Nucleus accumbens (tissue), 56 donors: ENCODE measurements at places on chromosomes 2 and 18.

- no peak for DNase-seq
Measured at GRCh38 chr18:47817017-47817794, 113.3 kb downstream of the SMAD2 start.

DNA sequence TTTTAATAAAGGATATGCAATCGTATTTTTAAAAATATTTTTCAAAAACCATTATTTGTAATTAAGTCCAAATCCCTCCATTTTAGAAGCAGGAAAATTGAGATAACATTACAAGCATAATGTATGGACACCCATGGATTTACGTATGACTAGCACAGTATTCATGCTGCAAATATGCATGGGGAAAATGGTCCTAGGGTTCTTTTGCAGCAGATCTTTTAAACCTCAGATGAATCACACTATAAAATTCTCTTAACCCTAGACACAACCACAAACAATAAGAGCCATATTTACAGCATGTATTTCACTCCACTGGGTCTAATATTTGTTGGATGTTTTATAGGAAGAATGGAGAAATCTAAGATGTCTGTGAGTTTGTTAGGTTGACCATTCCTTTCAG, 453.4 kb downstream of the TGIF1 start:
- DNase-seq: no peak

- DNase-seq: no peak
Measured at GRCh38 chr2:10174173-10174572, 51.6 kb downstream of the RRM2 start.

DNA sequence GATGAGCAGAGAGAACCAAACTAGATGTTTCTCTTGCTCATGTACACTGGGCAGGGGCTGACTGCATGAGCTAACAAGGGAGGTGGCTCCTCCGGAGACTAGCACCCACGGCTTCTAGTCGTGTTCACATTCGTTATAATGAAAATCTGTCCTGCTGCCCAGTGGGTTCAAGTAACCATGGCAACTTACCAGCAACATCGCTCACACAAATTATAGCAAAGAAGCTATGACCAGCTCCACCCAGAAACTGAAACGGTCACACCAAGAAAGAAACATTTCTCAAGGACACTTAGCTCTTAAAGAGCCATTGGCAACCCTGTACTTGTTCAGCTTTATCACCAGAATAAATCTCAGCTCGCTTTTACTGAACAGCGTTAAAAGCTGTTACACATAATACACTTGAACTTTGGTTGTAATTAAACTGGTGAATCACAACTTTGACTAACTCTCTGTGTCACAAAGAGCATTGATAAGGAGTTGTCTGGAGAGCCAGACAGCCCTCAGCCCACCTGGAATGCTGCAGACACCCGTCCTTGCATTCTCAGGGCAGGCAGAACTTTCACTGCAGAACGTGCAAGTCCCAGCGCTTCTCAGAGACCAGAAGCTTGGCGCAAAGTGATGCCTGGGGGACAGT, 141.2 kb downstream of the PID1 start:
- DNase-seq: no peak

DNA sequence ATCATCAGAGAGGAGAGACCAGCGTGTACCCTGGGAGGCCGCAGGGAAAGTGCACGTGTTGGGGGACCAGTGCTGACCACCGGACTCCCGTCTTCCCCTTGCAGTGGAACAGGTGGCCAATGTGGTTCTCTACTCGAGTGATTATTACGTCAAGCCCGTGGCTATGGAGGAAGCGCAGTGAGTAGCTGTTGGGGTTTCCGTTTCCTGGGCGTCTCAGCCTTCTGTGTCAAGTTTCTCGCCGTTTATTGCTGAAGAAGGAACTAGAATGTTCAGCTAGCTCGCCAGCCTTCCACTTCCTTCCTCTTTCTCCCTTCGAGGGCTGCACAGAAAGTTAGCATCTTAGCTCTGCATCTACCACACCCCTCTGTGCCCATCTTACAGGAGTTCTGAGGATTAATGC, 22.8 kb upstream of the DGKD start:
- peak; percentile 38 for DNase-seq

GRCh38 chr2:207101984-207102383, 63.8 kb downstream of the KLF7 start:
- no peak for DNase-seq

DNA sequence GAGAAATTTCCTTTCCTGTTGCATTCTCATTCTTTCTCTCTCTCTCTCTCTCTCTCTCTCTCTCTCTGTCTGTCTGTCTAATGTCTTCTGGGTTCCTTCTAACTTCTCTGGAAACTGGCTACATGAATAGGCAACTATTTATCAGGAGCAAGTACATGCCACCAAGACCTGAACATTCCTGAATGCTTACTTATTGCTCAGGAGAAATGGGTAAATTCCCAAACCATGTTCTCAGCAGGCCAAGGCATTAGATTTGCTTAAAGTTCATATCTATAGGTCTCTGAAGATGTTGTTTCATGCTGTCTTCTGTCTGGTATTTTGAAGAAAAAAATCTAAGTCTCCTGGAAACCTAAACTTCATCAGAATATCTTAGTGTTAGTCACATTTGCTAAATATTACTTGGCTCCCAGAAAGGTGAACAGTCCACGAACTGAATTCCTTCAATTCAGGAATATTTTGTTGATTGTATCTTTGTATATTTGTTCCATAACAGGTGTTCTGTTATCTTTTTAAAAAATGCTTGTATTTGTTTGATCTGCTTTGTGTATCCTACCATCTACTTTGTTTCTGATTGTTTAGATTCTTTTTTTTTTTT, 77.2 kb upstream of the FIGN start:
- no peak for DNase-seq

GRCh38 chr2:135175177-135175576, 123.1 kb downstream of the RAB3GAP1 start:
- DNase-seq: no peak

DNA sequence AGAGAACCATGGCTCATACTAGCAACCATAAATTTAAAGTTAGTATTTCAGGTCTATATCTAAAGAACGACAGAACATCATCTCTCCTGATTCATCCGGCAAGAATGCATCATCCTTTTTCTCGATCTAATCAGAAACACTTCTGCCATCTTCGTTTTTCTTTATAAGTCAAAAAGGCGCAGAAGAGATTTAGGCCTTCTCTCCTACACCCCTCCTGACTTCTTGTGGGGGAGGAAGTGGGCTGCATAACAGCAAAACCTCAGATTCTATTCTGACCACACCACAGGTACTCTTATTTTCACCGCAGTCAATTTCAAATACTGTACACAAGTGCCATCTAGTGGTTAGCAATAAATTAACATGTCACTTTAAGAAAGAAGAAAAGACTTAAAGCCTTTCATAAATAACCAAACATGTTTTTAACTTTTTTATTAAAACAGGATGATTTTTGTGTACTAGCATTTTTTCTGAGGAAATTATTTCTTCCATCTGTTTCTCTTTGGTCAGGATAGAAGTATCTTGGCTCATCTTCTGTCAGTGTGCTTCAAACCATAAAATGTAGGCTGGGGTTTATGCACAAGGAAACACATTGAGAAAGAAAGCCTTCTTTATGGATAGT, 48.4 kb upstream of the PIK3C3 start:
- DNase-seq: no peak

DNA sequence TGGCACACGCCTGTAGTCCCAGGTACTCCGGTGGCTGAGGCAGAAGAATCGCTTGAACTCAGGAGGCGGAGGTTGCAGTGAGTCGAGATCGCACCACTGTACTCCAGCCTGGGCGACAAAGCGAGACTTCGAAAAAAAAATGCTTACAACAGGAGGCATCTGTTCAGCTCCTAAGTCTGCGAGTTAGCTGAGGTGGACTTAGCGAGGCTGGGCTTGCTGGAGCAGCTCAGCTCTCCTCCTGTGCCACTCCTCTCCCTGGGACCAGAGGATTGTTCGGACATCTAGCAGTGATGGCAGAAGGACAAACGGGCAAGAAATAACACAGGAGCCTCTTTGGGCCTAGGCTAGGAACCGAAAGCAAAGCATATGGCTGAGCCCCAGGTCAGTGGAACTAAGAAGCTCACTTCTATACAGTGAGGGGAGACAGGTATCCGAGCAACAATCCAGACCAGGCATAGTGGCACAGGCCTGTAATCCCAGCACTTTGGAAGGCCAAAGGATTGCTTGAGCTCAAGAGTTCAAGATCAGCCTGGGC, 260.1 kb downstream of the GLI2 start:
- DNase-seq: no peak

DNA sequence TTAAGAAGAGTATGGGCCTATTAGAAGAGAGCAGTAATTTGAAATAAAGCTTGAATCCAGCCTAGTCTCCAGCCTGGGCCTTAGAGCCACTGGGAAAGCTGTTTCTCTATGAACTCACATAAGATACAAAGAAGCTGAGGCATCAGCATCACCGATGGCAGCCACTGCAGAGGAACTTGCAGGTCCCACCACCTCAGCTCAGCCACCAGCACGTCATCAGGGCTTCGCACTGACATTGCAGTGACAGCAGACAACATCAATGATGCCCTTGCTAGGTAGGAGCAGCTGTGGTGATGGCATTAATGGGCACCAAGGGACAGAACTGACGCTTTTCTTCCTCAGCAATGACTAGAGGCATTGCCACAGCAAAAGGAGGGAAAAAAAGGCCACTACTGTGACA, 67.7 kb upstream of the CDC42EP3 start:
- DNase-seq: no peak

DNA sequence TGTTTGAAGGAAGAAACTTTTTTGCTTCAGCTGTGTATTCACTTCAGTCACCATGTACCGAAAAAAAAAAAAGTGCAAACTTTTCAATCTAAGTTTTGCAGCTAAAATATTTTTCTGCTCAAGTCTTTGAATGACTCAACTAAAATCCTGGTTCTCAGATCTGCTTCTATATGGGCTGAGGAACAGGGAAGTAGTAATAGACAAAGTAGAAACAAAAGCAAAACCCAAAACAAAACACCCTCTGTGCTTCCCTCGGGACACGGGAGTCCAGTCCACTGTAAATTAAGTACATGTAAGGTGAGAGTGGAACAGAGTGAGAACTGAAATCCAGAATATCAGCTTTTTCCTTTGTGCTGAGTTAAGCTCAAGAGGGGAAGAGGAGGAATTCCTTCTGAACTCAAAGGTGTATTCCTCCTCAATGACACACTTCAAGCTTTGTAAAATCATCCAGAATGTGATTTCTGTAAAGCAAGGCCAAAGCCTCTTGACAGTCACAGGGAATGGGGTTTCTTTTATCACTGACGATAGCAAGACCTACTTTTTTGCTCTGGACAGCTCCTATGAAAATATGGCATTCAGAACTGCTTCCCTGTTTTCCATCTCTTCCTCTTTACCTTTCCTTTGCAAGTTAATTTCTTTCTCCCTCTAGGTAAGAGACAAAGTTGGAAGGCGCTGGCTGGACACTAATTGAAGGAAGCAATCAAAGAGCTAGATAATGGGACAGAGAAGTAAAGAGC, 433.5 kb upstream of the MMADHC start:
- DNase-seq: no peak

DNA sequence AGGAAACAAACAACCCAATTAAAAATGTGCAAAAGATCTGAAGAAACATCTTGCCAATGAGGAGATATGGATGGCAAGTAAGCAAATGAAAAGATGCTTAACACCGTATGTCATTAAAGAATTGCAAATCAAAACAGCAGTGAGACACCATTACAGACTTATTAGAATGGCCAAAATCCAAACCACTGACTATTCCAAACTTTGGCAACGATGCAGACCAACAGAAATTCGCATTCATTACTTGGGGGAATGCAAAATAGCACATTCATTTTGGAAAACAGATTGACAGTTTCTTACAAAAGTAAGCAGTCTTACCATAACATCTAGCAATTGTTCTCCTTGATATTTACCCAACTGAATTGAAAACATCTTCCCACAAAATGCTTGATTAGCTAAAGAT, 1118.7 kb downstream of the SUCLG1 start:
- DNase-seq: no peak

DNA sequence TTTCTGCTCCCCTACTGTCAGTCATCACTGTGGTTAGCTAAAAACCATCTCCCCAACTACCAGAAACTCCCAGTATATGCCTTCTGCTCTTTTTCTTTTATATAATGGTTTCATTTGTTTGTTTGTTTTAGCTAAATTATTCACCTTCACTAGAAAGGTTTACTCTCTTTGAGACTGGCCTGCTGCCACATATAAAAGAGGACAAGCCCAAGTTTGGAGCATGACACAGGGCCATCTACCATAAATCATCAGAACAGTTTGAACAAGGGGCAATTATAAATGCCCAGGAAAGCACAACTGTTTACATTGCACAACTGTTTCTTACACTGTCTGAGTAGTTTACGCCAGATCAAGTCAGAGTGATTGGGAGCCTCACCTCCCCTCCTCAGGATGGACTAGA, 471.0 kb upstream of the PIK3C3 start:
- DNase-seq: no peak

GRCh38 chr2:189016311-189016861, 42.2 kb downstream of the COL3A1 start:
- no peak for DNase-seq

DNA sequence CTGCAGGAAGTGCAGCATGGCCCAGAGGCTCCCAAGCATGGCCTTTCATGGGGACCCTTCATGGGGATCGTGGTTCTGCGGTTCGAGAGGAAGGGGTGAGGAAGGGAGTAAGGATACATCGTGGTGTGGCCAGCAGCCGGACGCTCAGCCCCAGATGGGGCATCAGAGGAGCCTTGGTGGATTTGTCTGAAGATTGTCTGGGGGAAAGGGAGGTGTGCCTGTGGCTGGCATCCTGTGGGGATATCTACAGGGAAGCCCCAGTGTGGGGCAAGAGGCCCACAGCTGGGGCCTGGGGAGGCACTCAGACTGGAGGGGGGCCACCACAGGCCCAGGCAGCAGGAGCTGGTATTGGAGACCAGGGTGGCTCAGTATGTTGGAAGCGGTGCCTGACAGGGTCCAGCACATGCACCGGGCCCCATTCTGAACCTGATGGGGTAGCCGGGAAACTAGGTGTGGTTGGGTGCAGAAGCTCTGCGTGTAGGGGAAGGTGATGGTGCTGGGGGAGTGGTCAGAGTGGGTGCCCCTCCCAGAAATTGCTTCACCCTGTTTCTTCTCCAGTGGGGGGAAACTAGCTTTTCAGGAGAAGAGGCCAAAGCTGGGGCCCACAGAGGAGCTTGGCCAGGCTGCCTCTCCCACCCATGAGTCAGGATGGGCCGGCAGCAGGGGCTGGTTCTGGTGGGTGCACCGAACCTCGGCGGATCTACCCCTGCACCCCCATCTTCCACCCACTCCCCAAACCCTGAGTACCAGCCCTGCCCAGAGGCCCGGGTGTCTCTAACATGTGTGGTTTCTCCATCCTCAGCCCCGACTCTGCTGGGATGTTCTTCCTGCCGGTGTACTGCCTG, 274.4 kb upstream of the HDAC4 start:
- no peak for DNase-seq

DNA sequence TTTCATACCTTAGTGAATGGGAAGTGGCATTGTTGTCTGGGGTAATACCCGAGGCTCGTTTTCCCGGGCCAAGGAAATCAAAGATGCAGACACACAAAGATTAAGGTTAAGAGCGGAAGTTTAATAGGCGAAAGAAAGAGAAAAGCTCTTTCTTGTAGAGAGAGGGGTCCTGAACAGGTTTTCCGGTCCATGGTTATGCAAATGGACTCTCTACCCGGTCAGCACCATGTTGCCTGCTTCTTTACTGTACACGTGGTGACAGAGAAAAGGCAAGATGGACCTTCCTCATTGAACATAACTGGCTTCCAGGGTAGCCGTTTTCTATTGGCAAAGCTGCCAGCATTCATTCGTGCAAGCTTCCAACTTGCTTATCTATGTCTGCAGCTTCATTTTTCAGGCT, 2063.5 kb downstream of the SUCLG1 start:
- no peak for DNase-seq
